Ascending aorta (tissue), 2 donors: ENCODE measurements at places on chromosomes 7 and 10. TPM values are rescaled to one million over a fixed set of nuclear protein-coding genes. Genes with fewer than 3 reads are reported as not detected.

DNA sequence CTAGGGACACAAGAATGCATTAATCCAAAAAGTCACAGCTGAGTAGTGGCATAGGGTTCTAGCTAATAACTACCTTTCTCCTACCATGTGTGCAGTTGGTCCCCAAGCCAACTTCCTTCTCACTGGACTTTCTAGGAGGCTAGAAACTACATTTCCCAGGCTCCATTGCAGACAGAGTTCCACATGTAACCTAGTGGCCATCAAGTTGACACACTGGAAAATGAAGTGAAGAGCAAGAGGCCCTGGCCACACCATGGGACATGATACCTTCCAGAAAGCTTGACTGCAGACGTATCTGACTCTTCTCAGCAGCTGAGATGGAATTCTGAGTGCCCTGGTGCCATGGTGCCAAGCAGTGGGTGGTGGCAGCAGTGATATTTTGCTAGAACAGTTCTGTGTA is 49.8 kb upstream of the TMEM273 start:
- DNase-seq: no peak

DNA sequence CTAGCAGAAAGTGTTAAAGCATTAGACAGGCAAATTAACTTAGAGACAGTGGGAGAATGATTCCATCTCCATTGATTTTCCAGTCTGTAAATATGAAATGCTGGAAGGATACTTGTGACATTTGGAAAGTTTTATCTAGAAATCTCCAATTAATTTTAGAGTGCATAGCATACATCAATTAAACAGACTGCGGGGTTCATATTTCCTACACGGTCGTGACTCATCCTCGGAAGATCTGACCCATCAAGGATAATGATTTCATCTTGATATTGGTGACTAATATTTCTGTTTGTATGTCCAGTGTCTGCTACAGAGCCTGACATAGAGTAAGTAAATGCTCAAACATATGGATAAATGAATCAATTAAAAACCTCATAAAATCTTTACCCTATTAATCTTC is 474.9 kb downstream of the KCNMA1 start:
- DNase-seq: no peak

GRCh38 chr7:4799508-4800268 is 24.3 kb downstream of the AP5Z1 start:
- no peak for DNase-seq

DNA sequence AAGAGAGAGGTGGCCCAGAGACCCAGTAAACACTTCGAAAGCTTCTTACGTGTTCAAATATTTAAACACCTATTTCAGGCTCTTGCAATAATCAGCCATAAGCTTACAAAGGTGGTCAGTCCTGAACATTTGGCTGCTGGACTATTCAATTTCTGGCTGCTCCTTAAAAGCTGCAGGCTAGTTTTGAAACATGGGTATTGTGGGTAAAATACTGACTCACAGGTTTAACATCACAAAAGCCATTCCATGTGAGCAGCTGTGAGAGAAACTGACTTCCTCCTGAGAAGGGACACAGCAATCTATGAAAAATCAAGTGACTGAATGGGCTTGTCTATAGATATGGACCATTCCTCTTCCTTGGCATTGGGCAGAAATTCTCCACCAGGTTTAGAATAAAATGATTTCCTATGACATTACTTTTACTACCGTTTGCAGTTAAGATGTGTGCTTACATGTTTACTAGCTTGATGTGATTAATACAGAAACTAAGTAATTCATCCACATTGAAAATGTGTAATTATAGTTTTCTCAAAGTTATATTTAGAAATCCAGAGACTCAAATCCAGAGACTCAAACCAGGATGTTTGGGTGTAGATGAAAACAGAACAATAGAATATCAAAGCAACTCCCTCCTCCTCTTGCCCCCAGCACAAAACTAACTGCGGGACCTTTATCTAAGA is 252.3 kb downstream of the GATA3 start:
- no peak for DNase-seq

GRCh38 chr10:71039551-71039950 is 151.2 kb upstream of the PCBD1 start:
- DNase-seq: no peak

GRCh38 chr7:151809146-151809863 is 67.6 kb downstream of the PRKAG2 start:
- no peak for DNase-seq

DNA sequence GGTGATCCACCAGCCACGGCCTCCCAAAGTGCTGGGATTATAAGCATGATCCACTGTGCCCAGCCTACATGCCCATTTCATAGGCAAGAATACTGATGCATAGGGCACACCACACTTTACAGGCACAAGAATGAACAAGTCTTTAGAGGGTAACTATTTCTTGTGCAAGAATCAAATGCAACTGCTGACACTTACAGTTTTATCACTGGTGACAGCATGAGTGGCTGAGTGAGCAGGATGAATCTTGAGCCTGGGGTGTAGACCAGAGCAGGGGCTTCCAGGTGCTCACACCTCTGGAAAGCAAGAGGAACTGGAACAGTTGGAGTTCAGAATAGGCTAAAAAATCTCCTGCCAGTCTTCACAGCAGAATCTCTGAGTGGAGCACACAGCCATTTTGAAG is 287.5 kb downstream of the KCNMA1 start:
- no peak for DNase-seq

DNA sequence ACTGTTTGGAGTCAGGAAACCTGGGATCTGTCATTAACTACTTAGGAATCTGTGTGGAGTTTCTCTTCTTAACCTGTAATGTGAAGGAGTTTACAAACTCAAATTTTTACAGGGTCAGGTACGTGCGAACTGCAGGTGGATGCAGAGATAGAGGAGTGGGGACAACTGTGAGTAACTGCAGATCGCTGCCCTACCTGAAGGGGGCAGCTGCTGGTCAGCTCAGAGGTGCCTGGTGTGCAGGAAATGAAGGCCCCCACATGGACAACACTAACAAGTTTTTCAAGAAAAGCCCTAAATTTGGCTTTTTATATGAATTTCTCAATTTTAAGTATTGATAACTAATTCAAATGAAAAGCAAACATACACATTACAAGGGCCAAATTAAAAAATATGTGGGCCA is 380.0 kb downstream of the REEP3 start:
- no peak for DNase-seq

GRCh38 chr10:22317076-22317370 is 835 bp downstream of the COMMD3 start:
- DNase-seq: no peak

- no peak for DNase-seq
Measured at GRCh38 chr7:3540456-3541220, 239.6 kb downstream of the SDK1 start.

GRCh38 chr10:115706026-115706425 is 567.0 kb downstream of the GFRA1 start:
- no peak for DNase-seq

DNA sequence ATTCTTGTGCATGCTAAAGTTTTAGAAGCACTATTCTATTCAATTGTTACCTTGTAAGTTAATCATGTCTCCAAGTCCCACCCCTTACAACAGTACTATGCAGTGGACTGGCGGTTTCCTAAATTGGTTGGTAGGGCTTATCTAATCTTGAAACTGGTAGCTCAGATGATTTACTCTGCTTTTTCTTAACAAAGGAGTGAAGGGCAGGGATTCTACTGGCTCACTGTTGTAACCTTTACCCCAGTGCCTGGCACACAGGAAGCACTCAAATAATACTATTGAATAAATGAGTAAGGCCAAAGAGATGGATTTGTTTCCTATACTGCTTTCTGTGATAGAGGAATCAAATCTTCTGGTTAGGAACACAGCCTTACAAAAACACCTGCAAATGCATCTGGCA is 46.0 kb upstream of the CYCS start:
- no peak for DNase-seq

The PIP gene
- not detected for total RNA-seq

The MYPN gene
- total RNA-seq: not detected

The GPR22 gene
- total RNA-seq: not detected

The LRRN3 gene
- 1.7 TPM for total RNA-seq

The SUN3 gene
- not detected for total RNA-seq

The WDR86 gene
- 4.0 TPM for total RNA-seq
